Fibroblast of gingiva (primary cell): ENCODE measurements at places on chromosomes 3 and 15.

DNA sequence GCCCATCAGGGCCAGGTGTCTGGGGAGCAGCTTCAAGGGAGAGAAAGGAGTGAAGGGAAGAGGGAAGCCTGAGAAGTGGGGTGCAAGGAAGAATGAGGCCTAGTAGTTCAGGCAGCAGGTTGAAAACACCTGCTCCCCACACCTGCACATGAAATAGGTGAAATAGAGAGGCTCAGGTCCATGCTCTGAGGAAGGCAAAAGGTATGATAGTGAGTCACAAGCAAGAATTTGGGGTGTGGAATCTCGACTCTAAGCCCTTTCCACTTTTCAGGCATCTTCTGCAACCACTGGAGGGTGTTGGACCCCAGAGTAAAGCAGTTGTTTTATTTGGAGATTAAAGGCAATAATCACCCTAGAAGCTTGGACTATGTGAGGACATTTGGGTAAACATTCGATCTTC lies 157.5 kb downstream of the CTNNB1 start:
- DNase-seq = no peak

GRCh38 chr3:147417551-147418295 lies 8.6 kb downstream of the ZIC1 start:
- no peak for DNase-seq

DNA sequence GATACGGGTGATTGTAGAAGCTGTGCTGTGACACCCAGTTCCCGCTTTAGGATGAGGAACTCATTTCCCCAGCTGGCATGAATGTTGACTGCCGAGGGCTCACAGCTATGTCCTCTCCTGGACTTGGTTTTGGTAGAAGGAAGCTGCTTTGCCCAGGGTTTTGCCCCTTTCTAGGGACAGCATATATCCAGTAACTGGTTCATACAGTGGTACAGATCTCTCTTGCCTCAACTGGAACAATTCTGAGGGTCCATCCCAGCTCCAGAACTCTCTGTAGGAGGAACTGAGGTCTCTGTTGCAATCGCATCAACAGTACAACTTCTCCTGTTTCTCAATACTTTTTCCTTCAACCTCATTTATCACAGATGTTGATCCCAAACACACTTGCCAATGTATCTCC lies 54.5 kb upstream of the FNDC3B start:
- DNase-seq = peak; percentile 59

- DNase-seq = no peak
Observed at GRCh38 chr3:113193288-113193687, 18.1 kb upstream of the BOC start.

- peak; percentile 94 for DNase-seq
Observed at GRCh38 chr3:15768421-15769255, 29.1 kb downstream of the ANKRD28 start.

DNA sequence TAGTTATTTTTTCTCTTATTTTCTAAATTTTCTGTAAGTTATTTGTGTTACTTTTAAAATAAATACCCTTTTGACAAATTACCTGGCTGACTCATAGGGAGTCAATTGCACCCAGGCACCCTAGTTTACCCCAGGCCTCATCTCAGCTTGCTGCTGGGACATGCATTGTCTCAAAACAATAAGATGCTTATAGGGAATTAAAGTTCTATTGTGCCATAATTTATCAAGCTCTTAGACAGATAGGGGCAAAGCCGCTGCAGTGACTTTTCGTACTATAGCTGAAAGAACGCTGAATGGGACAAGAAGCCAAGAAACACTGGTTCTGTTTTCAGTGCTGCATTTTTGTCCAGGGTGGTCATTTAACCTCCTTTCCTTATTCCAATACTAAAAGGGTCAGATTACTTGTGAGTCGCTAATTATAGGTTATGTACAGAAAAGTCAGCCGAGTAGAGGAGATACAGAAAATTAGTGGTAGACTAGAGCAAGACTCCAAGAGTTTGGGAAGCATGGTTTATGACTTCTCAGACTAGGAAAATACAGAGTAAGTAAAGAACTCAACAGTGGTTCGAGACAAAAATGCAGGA lies 50.3 kb downstream of the EXD1 start:
- no peak for DNase-seq

GRCh38 chr15:63332367-63333124 lies 49.1 kb downstream of the CA12 start:
- DNase-seq = peak; percentile 93

DNA sequence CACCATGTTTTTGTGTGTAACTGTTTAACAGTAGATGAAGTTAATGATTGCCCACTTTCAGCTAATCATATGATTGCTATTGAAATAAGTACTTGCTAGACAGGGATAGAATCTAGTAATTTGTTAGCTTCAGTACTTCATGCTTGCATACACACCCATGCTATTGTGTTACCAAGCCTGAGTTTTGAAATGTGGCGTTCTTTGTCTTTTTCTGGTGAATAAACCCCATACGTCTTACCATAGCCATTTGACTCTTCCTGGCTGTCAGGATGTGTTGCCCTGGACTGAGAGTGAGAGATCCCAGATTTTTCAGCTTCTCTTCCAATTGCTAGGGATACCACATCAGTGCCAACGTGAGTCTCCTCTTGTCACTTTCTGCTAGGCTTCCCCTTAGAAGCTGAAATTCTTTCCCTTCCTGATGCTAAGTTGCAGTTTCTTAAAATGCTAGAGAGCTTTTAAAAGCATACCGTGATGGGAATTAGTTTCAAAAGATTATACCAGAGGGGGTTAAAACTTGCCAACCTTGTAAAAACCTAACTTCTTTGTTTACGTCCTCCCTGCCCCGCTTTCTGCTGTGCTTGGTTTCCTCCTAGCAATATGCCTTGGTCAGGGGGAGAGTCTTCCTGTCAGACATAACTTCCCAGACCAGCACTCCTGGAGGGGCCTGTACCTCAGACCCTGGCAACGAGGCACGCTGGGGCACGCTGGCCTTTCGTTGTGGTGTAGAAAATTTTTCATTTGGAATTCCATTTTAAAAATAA lies 62.9 kb upstream of the ULK4 start:
- peak; percentile 46 for DNase-seq

DNA sequence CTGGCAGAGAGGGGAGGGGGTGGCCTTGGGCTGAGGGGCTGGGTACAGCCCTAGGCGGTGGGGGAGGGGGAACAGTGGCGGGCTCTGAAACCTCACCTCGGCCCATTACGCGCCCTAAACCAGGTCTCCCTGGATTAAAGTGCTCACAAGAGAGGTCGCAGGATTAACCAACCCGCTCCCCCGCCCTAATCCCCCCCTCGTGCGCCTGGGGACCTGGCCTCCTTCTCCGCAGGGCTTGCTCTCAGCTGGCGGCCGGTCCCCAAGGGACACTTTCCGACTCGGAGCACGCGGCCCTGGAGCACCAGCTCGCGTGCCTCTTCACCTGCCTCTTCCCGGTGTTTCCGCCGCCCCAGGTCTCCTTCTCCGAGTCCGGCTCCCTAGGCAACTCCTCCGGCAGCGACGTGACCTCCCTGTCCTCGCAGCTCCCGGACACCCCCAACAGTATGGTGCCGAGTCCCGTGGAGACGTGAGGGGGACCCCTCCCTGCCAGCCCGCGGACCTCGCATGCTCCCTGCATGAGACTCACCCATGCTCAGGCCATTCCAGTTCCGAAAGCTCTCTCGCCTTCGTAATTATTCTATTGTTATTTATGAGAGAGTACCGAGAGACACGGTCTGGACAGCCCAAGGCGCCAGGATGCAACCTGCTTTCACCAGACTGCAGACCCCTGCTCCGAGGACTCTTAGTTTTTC lies 4.9 kb downstream of the ISL2 start:
- no peak for DNase-seq

DNA sequence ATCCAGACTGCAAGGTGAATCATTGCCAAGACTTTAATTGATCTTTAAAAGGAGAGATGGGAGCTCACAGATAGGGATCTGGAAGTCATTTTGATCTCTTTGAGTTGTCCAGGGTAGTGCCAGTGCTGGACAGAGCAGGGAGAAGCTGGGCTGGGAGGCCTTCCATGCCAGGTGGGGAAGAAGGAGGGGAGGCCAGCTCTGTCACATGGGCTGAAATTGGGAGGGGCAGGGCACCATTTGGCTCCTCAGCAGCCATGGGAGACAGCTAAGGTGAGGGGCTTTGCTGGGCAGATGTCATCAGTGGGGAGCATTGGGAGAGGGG lies 23.4 kb downstream of the SMAD6 start:
- no peak for DNase-seq

DNA sequence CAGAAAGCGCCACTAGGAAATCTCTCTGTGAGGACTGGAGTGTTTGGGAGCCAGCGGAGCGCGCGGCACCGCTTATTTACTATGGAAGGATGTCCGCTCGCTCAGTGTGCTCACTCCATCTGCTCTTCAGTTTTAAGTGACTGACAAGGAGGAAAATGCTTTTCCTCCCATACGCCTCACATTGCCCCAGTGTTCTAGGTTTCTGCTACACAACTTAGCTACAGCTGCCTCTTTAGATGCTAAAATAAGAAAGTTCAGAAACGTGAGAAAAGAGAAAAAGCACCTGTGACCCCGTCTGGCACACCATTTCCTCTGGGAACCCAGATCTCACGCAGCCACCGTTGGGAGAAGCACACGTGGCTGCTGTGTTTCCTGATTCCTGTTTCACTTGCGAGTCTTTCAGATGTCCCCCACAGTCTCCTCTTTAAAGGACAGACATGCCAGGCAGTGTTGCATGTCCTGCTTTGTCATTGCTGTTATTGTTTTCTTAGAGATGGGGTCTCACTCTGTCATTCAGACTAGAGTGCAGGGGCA lies 11.7 kb upstream of the MUSTN1 start:
- no peak for DNase-seq

GRCh38 chr3:115547207-115547606 lies 76.1 kb upstream of the GAP43 start:
- no peak for DNase-seq

DNA sequence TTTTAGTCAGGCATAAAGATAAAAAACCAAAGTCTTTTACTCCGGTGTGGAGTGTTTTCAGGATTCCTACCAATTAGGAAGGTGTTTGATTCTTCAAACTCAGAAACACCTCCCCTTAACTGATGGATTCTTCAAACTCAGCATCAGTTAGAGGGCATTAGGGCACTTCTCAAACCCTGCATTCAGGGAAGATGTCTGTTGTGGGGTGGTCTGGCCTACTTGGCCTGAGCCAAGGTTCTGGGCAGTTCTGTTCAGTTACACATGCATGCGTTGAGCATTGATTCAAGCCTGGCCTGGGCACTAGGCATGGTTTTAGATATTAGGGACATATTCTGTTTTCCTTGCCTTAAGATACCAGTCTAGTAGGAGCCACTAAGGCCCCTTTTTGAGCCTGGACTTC lies 1.0 kb downstream of the HGD start:
- no peak for DNase-seq

DNA sequence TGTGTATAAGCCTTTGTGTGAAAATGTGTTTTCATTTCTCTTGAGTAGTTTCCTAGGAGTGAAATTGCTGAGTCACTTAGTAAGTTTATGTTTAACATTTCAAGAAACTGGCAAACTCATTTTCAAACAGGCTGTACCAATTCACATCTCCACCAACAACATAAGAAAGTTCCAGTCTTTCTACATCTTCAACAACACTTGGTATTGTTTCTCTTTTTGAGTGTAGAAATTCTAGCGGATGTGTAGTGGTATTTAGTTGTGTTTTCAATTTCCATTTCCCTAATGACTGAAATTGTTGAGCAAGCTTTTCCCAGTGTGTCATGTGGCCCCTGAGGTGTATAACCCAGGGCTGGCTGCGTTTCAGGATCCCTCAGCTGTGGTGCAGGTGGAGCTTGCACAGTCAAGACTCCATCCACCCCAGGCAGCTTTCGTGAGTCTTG lies 258.5 kb downstream of the PDCD6IP start:
- peak; percentile 60 for DNase-seq

- DNase-seq = no peak
Observed at GRCh38 chr15:81779181-81779580, 266.6 kb downstream of the MEX3B start.

DNA sequence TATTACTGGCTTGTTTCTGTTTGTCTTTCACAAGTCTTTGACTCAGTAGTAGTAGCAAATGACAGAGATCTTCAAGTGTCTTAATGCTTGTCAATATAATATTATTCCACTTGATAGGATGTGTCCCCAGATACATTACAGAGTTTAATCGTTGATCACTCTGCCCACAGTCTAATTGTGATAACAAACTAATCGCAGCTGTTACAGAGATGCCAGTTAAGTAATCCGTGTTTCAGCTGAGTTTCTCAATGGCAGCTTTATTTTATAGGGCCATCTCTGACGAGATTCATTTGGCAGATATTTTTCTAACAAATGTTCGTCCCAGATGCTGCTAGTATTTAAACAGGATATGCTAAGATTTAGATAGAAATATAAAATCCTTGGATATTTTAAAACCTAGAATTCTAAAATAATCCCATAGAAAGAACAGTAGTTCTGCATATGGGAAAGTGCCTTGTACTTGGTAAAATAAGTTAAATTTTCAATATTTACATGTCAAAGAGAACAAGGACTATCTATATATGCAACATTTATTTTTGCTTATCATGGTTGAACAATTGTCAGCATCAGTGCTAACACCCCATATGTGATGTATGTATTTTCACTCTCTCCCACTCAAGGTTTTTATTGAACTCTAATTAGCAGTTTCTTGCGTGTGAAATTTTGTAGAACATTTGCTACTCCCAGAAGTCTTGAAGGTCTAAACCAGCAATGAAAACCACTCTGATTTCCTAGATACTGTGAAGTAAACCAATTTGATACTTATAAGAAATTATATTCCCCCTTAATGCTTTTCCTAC lies 185.5 kb downstream of the MBNL1 start:
- no peak for DNase-seq

- DNase-seq = no peak
Observed at GRCh38 chr15:76310475-76311099, 682 bp downstream of the ETFA start.

DNA sequence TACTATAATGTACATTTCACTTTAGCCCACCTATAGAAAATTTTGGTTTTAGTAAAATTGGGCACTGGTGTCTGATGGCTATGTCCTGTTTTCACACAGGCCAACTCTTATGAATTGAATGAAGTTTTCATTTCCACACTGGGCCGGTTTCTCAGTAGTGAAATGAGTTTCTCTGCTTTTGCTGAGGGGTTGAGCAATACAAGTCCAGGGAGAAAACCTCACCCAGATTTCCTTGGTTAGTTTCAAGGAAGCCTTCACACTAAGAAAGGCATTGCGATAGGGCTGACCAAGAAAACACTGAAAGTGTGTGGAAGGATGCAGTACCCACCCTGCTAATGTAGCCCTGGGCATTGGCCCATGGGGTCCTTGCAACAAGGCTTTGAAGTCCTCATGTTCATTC lies 331.5 kb upstream of the CFAP20DC start:
- DNase-seq = no peak

DNA sequence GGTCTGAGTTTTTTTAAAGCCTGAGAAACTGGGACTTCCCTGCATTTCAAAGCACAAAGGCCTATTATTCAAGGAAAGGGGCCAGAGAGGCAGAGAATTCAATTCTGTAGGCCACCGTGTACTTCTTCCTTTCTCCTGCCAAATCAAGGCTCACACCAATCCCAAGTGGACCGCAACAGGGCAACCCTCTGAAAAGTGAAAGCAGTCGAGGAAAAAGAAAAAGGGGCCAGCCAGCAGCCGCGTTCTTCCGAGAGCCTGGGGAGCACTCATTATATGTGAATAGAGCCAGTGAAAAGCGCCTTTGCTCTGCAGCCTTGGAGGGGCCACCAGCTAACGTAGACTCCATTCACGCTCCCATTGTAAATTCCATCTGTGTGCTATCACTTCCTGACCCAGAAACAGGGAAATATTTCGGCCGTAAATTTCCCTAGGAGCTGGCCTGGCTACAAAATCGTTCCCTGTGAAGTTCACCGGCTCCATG lies 45.9 kb upstream of the THUMPD3 start:
- peak; percentile 18 for DNase-seq
